ENCODE measurements at places on chromosomes 16 and 17. TPM values are rescaled to one million over a fixed set of nuclear protein-coding genes. Genes with fewer than 3 reads are reported as not detected.

- peak; percentile 84 for DNase-seq
Observed at GRCh38 chr16:85420501-85421337, 192.4 kb upstream of the GSE1 start.

- no peak for DNase-seq
Observed at GRCh38 chr16:11296706-11297491, 15.8 kb upstream of the PRM1 start.

Gene SLC6A2
- not detected for total RNA-seq

GRCh38 chr17:72850410-72851118 is 241.9 kb downstream of the SLC39A11 start:
- DNase-seq: no peak

GRCh38 chr16:81625544-81626153 is 153.4 kb upstream of the PLCG2 start:
- peak; percentile 15 for DNase-seq

- no peak for DNase-seq
Observed at GRCh38 chr17:2485543-2485942, 26.1 kb downstream of the METTL16 start.

- DNase-seq: no peak
Observed at GRCh38 chr16:658679-659571, 9.0 kb upstream of the RHOT2 start.

Measured in activated naive CD8-positive, alpha-beta T cell treated with anti-CD3 and anti-CD28 coated beads for 36 hours (primary cell).